ENCODE measurements at places on chromosomes 3 and 15.

DNA sequence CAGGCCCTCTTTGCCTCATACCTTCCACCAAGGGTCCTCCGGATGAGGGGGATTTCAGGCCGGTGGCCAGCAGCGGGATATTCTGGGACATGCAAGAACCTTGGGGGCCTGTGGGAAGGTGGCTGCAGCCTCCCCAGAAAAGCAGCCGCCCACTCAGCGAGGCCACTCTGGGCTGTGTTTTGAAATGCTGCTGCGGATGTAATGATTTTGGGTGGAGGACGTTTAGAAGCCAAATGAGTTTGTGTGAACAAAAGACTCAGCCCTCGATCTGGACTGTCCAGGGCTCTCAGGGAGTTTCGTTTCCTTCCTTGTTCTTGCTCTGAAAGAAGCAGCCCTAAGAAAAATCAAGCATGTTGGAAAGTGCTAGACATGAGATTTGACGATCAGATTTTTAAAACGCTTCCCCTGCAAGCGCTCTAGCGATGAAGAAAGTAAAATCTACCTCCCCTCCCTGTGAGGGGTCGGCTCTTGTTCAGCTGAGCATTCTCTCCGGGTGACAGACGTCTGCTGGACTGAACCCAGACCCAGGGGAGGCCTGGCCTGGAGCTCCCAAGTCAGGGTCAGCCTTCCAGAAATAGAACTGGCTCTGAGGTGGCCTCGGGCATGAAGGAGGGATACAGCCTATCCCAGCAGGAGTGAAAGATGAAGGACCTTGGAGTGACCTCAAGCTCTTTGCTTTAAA, 12.9 kb downstream of the HEG1 start:
- no peak for DNase-seq

- no peak for DNase-seq
These were observed 104.3 kb downstream of the MCTP2 start for GRCh38 chr15:94335616-94336015.

DNA sequence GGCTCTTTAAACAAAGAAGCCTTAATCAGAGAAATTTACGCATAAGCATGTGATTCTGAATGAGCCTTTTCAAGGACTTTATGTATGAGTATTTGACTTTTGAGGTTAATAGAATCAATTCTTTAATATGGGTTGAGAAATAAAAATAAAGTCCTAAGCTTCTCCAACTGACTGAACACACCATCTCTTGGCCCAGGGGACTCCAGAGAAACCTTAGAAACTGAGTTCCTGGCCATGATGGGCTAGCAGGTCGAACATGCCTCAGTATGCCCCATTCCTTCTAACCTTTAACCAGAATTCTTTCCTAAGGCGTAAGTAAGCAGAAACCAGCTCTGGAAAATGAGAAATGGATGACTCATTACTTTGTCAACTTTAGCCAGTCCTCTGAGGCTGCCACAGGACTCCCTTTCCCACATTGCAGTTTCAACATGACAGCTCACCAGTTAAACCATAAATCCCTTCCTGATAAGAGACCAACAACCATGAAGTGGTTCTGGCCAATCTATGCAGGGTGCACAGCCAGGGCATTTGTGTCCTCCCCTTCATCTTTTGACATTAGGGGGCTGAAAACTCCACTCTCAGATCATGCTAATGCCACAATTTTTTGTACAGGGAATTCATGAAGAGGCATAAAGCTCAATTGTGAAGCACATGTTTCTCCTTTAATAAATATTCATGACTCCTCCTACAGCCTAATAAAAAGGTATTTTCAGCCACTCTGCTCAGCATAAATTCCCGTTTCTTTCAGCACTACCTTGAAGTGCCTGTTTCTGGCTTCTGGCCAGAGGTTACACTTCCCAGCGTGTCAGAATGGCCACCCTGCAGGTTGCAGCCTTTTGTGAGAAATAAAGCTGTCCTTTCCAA, 33.3 kb downstream of the TM4SF18 start:
- no peak for DNase-seq

DNA sequence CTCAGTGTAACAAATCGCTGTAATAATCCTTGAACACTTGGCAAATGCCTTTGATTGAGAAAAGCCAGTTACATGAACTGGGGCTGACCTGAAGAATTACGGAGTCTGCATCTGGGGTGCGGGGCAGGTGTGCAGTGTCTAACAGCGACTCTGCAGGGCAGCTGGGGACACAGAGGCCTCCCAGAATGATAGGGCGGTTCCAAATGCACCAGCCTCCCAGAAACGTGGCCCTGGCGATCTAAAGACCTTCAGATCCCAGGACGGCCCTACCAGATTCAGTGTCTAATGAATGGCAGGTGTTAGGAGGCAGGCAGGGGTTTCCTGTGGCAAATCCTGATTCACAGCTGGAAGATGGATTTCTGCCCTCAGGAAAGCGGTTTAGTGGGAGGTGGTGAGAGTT, 100.5 kb upstream of the RGMA start:
- DNase-seq, result no peak

DNA sequence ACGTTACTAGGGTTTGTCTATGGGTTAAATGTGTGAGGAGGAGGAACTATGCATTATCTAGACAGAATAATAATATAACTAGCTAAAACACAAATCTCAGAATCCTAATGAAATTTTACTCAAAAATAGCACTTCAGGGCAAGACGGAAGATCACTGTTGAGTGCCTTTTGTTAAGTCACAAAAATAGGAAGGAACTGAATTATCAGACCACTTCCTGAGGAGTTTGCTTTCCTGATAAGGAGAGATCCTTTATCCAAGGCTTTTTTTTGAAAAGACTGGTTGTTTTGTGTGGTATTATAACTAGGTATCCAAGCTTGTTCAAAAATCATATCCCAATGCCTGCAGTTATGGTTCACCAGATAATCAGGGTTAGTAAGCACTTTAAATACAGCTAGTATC, 34.6 kb downstream of the NR2E3 start:
- no peak for DNase-seq

- no peak for DNase-seq
These were observed 400.7 kb downstream of the ROBO1 start for GRCh38 chr3:79367066-79367465.

- DNase-seq, result no peak
These were observed 162.8 kb upstream of the ZNF385D start for GRCh38 chr3:21913791-21914190.

DNA sequence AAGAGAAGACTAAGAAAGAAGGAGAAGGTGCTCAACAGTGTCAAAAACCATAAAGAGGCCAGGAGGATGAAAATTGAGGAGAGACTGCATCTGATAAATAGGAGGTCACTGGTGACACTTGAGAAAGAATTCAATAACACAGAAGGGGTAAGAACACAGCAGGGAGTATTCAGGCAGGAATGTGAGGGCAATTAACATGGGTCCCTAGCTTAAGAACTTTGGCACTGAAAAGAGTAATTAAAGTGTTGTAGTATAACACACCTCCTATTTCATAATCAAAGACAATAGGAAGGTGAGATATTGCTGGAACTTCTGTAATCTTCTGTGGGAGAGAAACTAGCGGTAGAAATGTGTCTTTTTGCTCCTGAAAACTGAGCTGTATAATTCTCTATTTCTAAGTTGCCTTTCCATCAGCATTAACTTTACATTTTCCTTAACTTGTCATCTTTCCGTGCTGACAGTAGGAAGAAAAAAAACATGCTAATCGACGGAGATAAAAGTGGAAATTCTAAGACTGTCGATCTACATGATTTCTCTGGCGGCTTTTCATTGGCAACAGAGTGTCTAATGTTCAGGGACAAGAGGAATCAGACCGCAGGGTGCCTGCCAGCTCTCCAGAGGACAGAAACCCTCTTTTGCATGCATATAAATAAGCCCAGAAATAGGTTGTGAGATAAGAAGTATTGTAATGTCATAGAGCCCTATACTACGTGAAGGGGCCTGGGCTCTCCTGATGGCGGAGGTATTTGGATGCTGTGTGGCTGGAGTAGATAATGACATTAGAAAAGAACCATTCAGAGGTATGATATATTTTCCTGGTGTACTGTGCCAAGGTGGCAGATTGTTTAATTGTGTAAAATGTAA, 147.9 kb upstream of the GAP43 start:
- DNase-seq, result no peak

DNA sequence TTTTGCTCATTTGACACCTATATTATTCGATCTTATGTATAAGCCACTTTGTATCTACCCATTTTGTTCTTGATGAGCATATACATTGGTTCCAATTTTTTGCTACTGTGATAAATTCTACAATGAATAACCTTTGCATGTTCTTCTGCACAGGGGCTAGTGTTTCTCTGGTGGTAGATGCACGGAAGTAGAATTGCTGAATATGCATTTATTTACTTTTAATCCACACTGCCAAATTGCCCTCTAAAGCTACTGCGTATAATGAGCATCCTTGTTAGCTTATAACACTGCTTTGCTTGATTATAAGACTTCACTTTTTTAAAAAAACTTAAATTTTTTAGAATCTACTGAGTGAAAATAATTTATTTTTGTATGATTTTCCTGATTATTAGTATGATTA, 84.2 kb upstream of the PIAS1 start:
- DNase-seq, result no peak

GRCh38 chr15:68512052-68512451, 66.7 kb upstream of the CORO2B start:
- DNase-seq, result no peak

DNA sequence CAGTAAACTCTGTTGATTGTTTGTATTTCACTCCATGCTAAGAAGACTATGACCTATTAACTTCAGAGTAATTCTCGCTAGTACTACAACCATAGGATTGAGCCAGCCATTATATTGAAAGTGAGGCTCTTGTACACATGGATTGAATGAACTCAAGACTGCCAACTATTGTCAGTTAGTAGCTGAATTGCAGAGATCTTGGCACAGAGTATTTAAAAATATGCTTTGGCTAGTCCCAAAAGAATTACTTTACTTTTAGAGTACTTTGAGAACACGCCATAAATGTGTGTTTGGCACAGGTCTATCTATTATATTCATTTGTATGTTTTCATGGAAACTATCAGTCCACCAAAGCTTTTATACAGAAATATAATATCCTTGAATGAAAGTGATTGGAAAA, 226.7 kb upstream of the DCBLD2 start:
- DNase-seq, result no peak

DNA sequence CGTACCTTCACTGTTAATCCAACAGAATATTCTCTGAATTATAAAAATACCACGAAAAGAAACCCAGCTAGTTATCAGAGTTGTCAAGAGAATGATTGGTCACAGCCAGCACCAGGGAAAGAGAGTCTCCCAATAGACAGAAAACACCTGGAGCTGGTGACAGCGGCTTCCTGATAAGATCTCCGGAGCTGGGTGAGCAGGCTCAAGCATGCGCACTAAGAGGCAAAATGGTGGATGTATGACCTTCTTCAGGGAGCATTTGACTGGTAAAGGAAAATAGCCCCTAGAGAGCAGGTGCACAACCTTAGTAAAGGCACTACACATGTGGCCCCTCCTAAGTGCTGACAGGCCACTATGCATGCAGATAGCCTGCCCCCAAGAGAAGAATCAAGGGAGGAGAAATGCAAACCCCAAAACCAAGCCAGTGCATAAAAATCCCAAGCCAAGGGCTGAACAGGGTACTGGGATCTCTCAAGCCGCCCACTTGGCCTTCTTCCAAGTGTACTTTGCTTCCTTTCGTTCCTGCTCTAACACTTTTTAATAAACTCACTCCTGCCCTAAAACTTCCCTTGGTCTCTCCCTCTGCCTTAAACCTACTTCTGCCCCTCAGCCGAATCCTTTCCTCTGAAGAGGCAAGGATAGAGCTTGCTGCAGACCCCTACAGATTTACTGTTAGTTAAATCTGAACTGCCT, 93.2 kb downstream of the UACA start:
- no peak for DNase-seq

- no peak for DNase-seq
These were observed 174.3 kb downstream of the SMAD6 start for GRCh38 chr15:66876421-66876730.

GRCh38 chr15:99052205-99052604, 44.6 kb upstream of the PGPEP1L start:
- no peak for DNase-seq
